Spleen (tissue), 13 donors: ENCODE measurements at places on chromosomes 3 and 15. TPM values are rescaled to one million over a fixed set of nuclear protein-coding genes. Genes with fewer than 3 reads are reported as not detected.

DNA sequence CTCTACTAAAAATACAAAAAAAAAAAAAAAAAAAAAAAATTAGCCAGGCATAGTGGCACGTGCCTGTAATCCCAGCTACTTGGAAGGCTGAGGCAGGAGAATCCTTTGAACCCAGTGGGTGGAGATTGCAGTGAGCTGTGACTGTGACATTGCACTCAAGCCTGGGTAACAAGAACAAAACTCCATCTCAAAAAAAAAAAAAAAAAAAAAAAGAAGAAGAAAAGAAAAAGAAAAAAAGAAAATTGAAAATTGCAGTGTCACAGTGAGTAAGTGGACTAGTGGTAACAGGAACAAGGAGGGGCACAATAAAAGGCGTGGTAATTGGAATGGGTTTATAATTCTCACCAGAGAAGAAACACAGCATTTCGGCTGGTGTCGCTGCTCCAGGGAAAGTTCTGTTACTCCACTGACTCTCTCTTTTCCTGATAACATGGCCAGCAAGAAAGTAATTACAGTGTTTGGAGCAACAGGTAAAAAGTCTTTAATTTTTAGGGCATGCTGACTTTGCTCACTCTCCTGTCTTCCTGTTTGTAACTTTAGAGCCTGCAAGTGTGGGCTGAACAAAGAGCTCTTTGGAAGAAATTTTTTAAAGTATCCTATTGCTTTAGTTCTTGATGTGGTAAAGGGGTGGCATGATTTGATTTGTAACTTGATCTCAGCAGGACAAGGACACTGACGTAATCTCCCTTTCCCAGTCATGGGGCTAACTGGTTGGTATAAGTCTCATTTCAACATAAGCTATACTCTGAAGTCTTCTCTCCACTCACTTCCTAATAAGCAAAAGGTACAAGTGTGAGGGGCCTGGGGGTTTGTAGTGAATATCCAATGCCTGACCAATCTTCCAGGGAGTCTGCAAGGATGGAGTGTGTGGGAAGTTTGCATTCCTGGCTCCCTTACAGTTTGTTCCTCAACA, 22.1 kb upstream of the TRA2B start:
- DNase-seq = no peak

- peak; percentile 69 for DNase-seq
Observed at GRCh38 chr3:13111873-13112520, 38.8 kb upstream of the IQSEC1 start.

GRCh38 chr15:100714034-100714748, 111.8 kb downstream of the ASB7 start:
- peak; percentile 62 for DNase-seq

GRCh38 chr3:128066676-128067075, 14.4 kb downstream of the SEC61A1 start:
- DNase-seq = peak; percentile 47

DNA sequence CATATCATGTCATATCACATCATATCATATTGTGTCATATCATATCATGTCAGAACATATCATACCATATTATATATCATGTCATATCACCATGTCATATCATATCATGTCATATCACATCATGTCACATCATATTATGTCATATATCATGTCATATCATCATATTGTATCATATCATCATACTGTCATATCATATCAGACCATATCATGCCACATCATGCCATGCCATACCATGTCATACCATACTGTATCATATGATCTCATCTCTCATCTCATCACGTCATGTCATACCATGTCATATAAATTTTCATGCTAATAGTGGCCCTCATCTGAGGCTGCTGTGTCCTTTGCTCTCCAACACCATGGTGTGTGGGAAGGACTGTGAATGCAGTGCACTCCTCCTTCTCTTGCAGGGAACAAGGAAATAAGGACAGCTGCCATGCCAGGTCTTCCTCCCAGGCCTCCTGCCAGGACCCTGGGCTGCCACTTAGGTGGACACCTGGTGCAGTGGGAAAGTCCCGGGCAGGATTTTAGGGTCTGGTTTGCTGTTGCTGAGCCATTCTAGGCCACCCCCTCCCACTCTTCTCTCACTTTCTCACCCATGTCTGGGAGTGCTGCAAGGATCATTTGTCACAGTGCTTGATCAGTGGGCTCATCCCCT, 72.4 kb upstream of the TRPM1 start:
- no peak for DNase-seq

DNA sequence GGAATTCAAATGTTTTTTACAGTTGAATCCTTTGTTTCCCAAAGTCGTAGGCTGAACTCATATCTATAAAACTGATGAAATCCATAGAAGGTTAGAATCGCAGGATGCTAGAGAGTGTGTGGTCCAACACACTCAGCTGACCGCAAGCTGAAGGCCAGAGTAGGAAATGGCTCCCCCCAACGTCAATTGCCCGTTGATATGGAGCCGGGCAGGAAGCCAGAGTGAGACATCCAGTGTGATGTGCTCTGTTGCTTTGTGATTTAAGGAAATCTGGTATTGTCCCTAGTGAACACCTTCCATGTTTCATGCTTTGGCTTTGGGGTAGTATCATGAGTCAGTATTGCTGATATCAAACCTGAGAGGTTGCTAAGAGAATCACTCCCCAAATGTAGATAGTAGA, 5.8 kb upstream of the MEX3B start:
- DNase-seq = no peak

DNA sequence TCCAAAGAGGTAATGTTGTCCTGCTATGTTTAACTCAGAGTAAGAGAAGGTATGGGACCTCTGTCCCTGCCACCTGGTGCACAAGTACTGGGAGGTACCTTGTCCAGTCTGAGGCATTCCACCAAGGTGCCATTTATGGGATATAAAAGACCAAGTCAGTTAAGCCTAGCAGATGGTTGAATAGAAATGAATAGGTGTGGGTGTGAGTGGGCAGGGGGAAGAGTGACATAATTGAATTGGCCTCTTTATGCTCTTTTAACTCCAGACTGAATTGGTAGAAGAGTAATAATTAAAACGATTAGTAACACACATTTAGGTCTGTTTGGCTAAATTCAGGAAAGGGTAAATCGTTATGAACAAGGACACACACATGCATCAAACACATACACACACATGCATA, 562 bp downstream of the ADGRG7 start:
- DNase-seq = no peak

DNA sequence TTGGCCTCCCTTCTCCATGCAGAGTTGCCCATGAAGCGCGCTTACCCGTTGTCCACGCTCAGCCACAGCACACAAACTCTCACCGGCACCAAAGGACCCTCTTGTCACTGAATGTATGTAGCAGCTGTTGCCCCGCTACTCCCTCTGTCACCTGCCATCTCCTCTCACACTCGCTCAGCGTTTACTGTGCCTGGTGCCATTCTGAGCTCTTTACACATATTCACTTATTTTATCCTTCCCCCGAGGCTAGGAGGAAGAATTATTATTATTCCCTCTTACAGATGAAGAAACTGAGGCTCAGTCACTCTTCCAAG, 41.7 kb upstream of the PRR23E start:
- no peak for DNase-seq

GRCh38 chr3:57981483-57982087, 26.6 kb upstream of the FLNB start:
- no peak for DNase-seq

GRCh38 chr3:38168151-38169026, 3.1 kb downstream of the OXSR1 start:
- DNase-seq = no peak

DNA sequence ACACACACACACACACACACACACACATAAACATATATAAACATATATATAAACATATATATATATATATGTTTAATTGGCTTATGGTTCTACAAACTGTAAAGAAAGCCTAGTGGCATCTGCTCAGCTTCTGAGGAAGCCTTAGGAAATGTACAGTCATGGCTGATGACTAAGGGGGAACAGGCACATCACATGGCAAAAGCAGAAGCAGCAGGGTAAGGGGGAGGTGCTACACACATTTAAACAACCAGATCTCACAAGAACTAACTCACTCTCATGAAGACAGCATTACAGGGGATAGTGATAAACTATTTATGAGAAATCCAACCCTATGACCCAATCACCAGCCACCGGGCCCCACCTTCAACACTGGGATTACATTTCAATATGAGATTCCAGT, 922.9 kb downstream of the SI start:
- no peak for DNase-seq

DNA sequence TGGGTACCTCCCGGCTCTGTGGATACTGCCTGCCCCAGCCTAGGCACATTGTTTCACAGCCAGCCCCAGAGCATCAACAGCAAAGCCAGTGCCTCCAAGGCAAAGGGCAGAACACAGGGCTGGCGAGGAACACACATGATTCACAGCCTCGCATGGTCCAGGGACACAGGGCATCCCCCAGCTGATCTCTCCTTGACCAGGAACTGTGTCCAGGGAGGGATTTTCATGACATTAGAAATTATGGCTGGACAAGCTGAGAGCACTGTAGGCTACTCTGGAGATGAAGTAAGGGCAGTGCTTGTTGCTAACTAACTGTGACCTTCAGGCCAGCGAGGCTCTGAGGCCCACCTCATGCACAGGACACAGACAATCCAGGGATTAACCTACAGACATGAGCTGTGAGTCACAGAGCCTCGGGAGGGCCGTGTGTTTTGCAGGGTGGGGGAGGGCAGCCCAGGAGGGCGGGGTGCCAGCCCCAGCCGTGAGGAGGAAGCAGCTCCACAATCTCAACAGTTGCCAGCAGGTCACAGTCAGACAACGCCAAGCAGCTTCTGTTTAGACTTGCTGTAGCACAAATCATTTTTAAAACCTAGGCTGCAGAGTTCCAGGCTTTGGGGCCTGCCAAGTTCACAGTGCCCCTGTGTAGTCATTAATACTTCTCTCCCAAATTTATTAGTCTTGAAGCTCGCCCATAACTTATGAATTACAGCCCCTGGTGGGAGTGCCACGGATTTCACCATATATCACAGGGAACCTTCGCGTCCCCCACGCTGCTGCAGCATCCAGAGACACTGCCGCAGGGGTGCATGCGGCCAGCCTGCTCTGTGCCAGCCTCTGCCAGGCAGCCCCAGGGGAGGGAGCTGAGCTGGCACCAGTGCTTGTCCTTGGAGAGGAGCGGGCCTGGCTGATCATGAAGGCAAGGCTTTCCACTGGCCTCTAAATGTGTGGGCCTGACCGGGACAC, 114.7 kb downstream of the ETFA start:
- DNase-seq = peak; percentile 73

DNA sequence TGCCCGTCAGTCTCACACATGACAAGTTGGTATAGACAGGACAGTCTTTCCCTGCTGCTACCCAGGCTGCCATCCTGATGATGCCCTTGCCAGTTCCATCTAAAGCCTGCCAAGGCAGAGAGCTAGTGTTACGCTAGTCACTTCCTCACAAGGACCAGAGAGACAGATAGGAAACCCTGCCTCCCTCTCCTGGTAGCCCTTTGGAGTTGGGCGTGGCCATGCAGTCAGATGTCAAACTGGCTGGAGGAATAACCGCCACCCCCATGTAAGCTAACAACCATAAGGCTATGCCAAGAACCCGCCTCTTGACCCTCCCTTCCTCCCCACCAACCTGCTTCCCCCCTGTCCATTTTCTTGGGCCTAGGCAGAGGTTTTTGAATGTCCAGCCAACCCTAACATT, 2.8 kb downstream of the TMEM115 start:
- no peak for DNase-seq

DNA sequence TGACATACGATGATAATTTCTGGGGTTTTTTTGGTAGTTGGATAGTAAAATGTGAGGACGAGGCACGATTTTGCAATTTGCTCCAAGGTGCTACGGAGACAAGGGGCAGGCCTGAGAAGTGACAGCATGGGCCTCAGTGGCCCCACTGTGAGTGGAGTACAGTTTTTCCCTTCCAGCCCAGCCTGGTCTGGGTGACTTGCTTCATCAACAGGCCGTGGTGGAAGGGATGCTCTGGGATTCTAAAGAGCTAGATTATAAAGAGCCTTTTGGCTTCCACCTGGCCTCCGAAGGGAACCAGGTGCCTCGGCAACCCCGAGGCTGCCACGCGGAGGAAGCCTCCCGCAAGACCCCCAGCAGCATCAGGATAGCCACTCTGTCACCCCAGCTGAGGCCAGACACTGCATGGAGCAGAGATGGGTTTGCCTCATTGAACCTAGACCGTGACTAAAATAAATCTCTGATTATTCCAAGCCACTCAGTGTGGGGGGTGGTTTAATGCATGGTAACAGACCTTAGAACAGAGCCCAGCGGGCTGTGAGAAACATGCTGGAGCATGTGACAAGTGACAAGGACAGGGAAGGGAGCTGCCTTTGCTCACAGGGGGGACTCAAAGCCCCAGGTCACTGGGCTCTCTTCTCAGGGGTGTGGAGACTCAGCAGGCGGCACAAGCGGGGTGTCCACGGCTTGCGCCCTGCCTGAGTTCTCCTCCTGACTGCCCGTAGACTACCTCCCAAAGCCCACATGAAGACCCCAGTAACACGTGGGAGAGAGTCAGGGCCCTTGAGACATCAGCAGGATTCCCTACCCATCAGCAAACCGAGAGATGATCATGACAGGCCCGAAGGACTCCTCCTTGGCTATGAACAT, 22.6 kb upstream of the SLC41A3 start:
- no peak for DNase-seq

DNA sequence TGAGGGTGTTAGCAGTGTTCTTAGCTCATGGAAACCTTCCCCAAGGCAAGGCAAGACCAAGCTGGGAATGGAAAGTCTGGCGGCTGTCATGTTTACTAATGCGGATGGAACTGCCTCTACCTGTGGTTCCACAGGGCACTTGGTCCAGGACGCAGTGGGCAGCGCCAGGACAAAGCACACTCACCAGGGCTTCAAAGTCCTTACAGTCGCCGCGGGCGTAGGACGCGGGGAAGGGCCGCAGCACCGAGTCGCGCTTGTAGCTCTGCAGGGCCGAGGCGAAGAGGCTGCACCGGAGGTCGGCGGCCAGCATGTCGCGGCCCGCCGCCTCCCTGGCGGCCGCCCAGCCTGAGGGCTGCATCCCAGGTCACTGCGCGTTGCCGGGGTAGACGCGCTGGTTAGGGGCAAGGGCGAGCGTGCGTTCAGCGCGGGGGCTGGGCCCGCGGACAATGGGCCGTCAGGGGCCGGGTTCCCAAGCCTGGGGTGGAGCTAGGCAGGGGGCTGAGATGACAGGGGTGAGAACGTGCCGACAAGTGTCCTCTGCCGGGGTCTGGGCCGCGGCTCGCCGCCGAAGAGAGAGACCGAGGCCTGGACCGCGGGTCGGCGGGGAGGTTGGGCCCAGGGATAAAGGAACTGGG, 497 bp downstream of the PARP16 start:
- no peak for DNase-seq

- peak; percentile 64 for DNase-seq
Observed at GRCh38 chr3:10928961-10929471, 63.5 kb upstream of the SLC6A1 start.

DNA sequence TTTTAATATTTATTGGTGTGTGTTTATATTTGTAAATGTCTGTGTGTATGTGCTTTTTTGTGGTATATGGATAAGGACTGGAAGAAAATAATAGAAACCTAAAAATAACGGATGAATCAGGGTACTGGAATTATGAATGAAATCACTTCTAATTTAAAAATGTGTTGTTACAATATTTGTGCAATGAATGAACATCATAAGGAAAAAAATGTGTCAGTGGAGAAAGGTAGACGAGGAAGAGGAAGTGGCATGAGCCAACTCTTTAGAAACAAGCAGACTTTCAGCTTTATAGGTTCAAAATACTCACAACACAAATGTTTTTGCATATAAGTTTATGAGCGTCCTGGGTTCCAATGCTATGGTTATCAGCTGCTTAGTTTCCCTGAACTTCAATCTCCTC, 59.4 kb downstream of the SOX2 start:
- DNase-seq = no peak

Gene MAP1A
- 0.35 TPM for polyA plus RNA-seq

Gene IGF2BP2
- polyA plus RNA-seq = 2.1 TPM

Gene OR5K2
- polyA plus RNA-seq = not detected

Gene INSYN1
- polyA plus RNA-seq = 0.35 TPM

Gene NR2E3
- polyA plus RNA-seq = not detected

Gene CPN2
- polyA plus RNA-seq = 1.0 TPM

Gene C3orf85
- not detected for polyA plus RNA-seq
